ENCODE measurements at places on chromosomes 4 and X.

GRCh38 chr4:57194068-57194611, 84.0 kb upstream of the IGFBP7 start:
- no peak for DNase-seq

DNA sequence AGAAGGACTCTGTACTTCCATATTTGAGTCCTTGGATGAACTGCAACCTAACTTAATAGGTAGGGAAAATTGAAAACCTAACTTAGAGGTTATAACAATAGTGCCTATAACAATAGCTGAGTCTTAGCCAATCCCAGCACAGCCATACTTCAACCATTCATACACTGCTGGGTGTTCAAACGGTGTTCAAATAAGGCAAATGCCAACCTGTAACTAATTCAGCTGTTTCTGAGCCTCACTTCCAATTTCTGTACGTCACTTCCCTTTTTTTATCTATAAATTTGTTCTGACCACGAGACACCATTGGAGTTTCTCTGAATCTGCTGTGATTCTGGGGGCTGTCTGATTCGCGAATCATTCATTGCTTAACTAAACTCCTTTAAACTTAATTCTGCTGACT, 9.6 kb upstream of the GRSF1 start:
- DNase-seq: no peak

- DNase-seq: no peak
Observed at GRCh38 chr4:115310641-115311040, 197.2 kb upstream of the NDST4 start.

- peak; percentile 43 for DNase-seq
Observed at GRCh38 chrX:115650916-115651315, 89.9 kb downstream of the PLS3 start.

DNA sequence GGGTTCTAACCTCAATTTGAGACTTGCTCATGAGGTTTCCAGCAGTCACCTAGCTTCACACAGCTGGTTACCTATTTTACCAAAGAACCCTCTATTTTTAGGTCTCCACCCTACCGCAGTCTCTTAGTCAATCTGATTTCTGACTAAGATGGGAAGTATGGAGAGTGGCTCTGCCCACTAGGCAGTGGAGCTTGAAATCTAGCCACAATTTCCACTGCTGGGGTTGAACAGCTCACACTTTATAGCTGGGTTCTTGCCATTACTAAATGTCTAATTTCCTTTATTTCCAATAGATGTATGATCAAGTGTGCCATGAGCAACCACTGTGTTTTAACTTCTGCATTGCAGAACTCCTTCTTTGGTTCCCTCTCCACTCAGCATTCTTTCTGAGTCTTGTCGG, 43.1 kb downstream of the GASK1B start:
- DNase-seq: no peak

DNA sequence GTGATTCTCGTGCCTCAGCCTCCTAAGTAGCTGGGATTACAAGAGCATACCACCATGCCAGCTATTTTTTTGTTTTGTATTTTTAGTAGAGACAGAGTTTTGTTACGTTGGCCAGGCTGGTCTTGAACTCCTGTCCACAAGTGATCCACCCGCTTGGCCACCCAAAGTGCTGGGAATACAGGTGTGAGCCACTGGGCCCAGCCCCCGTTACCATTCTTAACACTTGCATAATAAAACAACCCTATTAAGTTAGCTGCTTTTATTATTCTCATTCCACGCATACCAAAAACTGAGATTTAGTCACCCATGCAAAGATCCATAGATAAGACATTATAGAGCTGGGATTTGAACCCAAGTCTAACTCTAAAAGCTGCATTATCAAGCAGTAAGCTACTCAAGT, 6.0 kb upstream of the TEX13A start:
- no peak for DNase-seq

DNA sequence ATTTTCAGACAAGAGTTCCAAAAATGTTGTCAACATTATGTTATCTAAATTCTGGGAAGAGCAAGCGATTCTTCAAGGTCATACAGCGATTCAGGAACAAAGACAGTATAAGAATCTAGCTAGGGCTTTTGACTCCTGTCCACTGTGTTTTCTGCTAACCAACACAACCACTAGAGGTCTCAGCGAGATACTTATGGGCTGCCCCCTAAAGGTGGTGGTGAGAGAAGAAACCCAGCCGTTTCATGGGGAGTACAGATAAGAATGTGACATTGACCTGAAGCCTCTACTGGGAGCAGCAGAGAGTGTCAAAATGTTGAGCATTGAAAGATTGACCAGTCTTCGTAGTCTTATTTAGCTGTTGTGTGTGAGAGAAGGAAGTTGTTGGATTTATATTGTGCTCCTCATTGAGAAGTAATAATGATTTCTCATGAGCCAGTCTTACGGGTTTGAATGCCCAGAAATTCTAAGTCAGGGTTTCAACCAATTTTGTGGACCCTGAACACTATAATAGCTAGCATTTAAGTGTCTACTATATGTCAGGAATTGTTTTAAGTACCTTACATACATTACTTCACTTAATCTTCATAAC, 168.3 kb downstream of the SPRY1 start:
- DNase-seq: no peak

DNA sequence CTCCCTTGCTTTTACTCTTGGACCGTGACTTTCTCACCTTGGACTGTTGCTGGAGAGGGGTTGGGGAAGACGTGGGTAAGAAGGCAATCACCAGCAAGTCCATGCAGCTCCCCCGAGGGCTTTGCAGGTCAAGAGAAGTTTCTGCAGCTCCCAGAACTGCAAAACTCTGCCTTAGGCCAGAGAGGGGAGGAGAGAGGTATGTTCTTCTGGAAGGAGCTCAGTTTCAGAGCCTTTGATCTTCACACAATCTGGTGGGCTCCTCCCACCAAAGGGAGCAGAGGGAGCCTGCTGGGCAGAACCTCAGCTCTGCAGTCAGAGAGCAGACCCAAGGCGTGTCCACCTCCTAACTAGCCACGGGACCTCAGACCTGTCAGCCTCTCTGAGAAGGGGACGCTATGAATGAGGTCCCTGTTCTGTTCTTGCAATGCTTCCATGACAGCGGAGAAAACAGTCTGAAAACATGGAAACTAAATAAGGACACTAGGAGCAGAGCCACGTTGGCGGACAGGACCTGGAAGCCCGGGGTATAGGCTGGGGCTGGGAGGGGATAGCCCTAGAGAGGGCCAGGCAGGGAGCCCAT, 92.8 kb downstream of the EVC2 start:
- DNase-seq: no peak

DNA sequence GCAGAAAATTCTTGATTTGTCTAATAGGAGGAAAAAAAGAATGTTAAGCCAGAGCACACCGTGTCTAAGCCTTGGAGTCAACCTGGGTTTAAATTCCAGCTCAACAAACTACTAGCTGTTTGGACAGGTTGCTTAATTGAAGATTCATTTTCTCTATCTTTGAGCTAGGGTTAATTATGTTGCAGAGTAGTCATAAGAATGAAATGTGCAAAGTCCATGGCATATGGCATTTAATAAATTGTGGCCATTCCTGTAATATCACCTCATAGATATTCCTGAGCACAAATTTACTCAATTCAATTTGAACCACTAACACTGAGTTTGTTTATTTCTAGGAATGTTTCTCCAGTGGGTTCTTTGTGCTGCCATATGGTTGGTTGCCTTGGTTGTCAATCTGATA, 4.6 kb downstream of the TMEM144 start:
- no peak for DNase-seq

DNA sequence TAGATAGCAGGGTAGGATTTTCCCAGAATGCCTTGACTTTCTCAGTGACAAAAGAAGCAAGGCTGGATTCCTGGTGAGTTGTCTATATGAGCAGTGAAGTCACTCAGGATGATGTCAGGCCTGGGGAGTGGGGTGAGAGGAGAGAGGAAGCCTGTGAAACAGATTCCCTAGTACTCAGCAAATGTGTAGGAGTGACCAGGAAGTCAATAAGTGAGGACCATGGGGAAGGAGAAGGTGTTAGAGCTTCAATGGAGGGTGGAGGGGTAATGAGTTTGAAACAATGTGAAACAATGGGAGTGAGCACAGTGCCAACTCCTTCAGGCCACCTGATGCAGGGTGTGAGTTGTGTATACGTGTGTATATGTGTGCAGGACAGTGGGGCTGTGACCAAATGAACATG, 2.4 kb upstream of the SLC9A6 start:
- DNase-seq: no peak

GRCh38 chr4:187258651-187259401, 535.2 kb upstream of the FAT1 start:
- DNase-seq: no peak

DNA sequence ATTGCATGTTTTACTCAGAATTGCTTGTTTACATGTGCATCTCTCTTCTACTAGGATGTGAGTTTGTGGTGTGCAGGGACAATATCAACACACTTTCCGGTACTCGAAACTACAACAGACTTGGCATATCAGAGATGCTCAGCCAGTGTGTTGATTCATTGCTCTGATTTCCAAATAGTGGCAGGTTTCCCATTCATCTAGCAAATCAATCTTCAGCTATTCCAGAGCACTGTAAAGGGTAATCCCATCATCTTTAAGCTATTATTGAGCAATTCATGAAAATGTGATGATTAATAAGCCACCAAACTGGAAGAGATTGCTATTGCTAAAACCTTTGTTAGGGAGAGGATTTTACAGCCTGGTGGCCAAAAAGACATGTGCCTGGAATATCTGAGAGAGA, 574.2 kb upstream of the CPEB2 start:
- DNase-seq: no peak

GRCh38 chr4:57363346-57363745, 253.2 kb upstream of the IGFBP7 start:
- no peak for DNase-seq

DNA sequence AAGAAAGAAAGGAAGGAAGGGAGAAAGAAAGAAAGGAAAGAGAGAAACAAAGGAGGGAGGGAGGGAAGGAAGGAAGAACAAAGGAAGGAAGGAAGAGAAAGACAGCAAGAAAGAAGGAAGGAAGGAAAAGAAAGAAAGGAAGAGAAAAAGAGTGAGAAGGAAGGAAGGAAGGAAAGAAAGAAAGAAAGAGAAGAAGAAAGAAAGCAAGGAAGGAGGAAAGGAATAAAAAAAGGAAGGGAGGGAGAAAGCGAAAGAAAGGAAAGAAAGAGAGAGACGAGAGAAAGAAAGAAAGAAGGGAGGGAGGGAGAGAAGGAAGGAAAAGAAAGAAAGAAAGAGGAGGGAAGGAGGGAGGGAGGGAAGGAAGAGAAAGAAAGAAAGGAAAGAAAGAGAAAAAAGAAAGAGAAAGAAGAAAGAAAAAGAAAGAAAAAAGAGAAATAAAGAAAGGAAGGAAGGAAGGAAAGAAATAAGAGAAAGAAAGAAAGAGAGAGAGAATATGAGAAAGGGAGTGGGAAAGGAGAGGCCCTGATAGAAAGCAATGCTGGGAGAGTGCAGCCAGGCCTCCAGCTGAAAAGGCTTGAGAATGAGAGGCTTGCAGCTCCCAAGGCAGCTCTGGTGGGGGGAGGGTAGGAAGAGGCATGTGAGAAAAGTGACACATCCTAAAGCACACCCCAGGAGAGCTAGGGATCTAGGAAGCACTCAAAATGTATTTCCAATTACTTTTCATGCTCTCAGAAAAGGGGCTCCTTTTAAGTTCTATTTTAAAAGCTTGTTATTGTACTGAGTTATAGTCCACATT, 134.0 kb upstream of the ZIC3 start:
- no peak for DNase-seq

DNA sequence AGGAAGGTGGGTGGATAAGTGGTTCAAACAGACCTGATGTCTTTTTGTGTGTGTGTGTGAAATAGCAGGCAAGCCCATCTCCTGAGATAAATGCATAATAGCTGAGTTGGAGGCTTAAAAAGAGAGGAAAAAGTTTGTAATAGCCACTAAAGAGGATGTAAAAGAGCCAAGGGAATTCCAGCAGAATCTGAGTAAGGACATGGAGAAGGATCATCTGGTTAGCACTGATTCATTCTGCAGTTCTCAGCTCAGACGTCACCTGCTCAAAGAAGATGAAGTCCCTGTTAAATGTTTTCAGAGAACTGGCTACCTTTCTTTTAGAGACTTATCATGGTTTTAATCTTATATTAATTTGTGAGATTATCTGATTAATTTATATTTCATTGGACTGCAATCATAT, 21.0 kb upstream of the IL13RA2 start:
- no peak for DNase-seq

DNA sequence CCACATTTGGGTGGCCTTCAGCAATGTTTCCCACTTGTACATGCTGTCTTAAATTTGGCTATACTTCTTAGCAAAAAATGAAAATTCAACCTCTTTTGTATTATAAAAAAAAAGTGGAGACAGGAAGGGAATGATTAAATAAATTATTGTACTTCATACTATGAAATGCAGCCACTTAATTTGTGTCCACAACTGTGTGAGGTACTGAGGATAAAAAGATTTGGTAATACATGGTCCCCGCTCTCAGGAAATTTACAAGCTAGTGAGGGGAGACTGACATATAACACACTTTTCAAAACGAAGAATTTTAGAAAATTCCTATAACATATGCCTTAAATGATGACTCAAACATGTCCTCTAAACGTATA, 105.0 kb downstream of the HNRNPD start:
- DNase-seq: no peak

DNA sequence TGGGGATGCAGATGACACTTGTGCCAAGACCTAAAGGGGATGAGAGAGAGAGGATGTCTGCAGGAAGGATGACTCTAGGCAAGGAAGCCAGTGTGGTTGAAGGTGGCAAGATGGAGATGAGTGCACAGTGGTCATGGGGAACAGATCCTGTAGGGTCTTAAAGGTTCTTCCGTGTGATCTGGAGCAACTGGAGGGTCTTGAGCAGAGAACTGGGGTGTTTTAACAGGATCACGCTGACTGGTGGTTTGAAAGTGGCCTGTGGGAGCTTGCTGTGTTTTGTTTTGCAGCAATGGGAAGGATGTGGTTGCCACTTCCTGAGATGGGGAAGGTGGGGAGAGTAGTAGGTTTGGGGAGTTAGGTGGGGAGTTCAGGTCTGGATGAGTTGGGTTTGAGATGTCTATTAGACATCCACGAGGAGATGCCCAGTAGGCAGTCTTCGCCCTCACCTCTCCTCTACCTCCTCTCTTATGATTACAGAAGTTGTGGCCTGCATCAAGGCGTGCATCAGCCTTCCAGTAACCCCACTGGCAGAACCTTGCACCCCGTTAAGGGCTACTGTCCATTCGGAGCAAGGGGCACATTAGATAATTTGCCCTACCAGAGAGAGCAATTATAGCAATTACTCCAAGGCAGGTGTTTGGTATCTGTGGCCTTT, 1.4 kb upstream of the STBD1 start:
- no peak for DNase-seq

GRCh38 chr4:153418558-153418957, 47.6 kb upstream of the TMEM131L start:
- no peak for DNase-seq

- no peak for DNase-seq
Observed at GRCh38 chr4:55381502-55381901, 14.3 kb upstream of the TMEM165 start.

GRCh38 chr4:154082760-154083535, 294.1 kb upstream of the SFRP2 start:
- no peak for DNase-seq

DNA sequence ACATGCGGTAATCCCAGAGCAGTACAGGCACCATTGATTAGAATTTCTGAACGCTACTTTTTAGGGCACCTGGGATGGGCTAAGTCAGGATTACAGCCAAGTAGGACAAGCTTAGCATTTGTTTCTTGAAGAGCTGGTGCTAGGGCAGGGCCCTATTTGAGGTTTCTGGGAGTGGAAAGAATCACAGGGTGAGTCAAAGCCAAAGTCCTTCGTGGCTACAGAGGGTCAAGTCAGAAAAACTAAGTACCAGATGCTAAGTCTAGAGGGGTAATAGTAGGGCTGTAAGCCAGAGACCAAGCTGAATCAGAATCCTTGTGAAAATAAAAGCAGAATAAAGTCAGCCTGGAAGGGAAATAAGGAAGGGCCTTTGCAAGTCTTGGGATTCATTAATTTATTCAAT, 448.6 kb downstream of the ZIC3 start:
- DNase-seq: no peak
